ENCODE measurements at places on chromosomes 12 and 14.

DNA sequence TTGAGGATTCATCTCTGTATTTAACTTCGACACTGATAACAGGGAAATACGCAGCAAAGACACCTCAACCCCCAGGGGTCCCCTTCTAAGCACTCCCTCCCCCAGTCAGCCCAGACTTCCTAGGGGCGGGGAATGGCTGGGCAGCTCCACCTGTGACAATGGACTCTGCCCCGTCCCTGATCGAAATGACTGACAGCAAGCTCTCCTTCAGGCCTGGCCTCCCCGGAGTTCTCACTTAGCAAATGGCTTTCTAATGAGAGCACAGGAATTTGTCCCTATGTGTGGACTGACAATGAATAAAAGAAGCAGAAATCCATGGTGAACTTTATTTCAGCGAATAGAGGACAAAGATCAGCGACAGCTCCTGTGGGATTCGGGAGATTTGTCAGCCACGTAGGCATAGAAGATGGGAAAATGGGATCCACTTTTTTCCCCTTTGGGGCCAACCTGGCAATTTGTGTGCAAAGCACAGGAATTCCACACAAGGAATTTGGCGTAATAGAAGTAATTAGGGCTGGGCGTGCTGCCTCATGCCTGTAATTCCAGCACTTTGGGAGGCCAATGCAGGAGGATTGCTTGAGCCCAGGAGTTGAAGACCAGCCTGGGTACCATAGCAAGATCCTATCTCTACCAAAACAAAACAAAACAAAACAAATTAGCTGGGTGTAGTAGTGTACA, 63.8 kb downstream of the TNFAIP2 start:
- no peak for DNase-seq

DNA sequence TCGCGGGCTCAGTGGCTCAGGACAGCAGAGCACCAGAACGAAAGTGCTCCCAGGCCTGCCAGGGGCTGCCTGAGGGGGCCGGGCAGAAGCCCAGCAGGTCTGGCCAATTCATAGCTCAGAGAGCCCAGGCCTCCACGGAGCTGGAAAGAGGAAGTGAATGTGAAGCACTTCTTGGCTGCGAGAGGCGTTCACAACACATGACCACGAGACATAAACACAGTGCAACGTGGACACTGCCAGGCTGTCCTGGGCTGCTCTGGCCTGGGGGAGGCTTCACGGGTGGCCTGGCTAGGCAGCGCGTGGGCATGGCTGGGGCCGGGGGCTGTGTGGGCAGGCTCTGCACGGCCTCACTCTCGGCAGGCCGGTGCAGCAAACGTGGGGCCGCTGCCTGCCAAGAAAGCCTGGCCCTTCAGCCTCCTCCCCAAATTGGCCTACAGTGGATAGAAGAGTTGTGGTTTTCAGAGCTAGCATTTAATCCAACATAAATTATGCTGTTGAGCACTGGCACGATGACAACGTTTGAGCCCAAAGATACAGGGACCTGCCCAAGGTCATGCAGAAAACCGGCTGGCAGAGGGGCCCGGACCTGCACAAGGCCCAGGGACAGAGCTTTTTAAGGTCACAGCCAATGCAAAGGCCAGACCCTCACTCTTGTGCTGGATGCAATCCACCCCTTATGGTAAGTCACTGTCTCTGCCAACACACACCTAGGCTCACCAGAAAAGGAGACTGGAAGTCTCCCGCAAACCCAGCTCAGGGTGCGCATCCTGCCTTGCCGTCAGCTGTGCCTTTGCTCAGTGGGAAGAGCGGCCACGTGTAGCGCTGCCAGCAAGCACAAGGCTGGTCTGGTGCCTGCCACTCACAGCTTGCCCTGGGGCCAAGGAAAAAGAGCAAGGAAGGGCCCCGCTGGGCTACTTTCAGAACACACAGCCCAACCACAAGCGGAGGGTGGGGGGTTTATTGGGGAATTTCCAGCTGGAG, 8.6 kb downstream of the SLC25A29 start:
- peak; percentile 70 for DNase-seq

GRCh38 chr12:89732522-89732921, 23.9 kb upstream of the ATP2B1 start:
- peak; percentile 49 for DNase-seq

GRCh38 chr12:53751336-53752191, at the start of gene CISTR:
TSS of gene CISTR (minus strand) at chr12:53751979.
- no peak for DNase-seq

DNA sequence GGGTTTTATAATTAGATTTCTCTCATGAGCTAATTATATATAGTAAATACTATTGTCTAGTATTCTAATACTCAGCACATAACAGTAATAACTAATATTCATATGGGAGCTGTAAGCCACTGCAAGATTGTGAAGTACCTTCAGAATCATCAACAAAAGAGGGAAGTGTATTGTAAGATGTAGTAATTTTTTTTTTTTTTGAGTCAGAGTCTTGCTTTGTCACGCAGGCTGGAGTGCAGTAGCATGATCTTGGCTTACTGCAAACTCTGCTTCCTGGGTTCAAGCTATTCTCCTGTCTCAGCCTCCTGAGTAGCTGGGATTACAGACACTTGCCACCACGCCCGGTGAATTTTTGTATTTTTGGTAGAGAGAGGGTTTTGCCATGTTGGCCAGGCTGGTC, 3.1 kb downstream of the GPR33 start:
- DNase-seq = no peak

- DNase-seq = peak; percentile 47
Measured at GRCh38 chr12:87428701-87429277, 600.4 kb downstream of the C12orf50 start.

DNA sequence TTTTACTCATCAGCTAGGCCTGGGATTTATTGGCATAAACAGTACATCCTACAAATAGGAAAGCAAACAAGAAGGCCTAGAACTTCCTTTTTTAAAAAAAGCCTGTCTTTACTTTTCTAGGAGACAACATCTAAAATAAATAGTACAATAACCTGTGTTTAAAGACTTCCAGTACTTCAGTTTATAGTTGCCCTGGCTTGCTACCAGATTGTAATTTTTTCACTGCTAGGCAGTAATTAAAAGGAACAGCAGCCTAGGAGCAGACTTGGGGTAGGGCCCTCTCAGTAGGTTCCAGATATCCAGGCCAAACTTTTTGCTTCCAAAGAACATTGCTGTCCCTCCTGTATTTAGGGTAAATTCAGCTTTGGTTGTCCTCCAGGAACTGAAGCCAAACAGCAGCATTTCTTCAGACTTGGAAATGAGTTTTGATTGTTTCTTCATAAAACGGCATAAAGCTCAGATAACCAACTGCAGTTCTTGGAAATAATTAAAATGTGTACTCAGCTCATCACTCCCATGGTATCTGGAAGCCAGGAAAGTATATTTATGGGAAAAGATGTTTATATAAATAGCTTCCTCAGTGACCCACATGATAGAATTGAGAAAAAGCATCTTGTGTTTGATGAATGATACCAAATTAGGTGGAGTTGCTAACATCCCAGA, 61.7 kb downstream of the PPP1R36 start:
- DNase-seq = peak; percentile 25

GRCh38 chr14:65134651-65135579, 32.6 kb upstream of the MAX start:
- DNase-seq = peak; percentile 18

DNA sequence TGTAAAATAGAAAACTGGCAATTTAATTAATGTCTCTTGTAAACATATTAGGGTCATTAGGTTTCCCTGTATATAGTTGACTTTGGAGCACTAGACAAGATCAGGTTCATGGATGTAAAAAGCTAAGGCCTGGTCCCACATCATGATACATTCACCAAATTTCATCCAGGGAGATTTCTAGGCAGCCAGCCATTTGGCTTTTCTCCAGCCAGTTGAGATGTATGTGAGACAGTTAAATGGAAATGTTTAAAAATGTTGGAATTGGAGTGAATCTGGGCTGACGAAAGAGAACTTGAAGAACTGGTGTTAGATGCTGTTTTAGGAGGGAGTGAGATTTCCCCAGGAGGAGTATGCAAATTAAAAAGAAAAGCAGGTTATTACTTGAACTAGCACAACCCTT, 41.8 kb upstream of the CLEC14A start:
- DNase-seq = peak; percentile 57

- DNase-seq = no peak
Measured at GRCh38 chr12:55699471-55700055, 8.1 kb downstream of the ITGA7 start.

DNA sequence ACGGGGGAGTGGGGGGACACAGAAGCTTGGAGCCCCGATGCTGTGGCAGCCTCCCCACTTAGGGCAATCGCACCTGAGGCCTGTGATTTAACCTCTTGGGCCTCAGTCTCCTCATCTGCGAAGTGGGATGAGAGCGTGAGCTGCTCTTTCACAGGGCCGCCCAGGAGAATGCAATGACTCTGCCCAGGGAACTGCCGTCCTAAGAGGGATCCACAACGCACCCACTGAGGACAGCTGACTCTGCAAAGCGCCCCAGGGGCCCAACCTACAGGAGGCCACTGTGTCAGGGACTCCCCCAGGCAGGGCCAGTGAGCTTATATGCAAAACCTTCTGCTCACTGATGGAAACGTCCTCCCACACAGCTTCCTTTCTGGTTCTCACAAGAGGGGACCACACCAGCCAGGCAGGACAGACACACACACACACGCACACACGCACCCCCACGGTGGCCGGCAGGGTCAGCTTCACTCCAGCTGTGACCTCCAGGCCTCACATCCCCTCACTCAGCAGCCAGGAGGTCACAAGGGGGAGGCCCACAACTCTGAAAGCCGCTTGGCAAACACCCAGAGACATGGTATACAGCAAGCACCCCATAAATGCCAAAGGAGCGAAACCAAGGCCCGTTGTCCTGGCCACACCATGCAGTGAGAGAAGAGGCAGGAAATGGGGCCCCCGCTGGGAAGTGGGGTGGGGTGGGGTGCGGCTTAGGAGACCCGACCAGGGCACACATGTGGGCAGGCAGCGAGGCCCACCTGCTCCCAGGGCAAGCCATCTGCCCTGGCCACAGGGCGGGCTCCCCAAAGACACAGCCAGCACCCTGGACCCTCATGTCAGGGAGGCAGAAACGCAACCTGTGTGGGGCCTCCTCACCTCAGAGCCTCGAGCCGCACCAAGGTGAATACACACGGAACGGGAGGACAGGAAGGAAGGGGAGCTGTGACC, 73.3 kb downstream of the NCOR2 start:
- no peak for DNase-seq

DNA sequence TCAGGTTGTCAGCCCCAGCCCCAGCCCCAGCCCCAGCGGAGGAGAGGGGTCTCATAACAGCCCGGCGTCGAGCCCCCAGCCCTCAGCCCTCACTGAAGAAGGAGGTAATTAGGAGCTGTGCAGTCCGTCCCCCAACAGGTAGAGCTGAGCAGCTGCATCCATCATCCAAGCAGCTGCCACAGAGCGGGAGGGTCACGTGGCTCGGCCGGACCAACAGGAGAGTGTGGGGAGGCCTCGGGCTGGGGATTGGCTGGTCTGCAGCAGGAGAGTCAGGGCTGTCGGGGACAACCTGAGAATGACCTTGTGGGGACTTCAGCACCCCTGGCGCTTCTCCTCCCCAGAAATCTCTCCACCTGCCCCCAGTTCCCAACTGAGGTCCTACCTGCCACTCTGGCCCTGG, 29.6 kb downstream of the SMUG1 start:
- DNase-seq = no peak

- DNase-seq = no peak
Measured at GRCh38 chr12:20040831-20041230, 327.5 kb upstream of the PDE3A start.

GRCh38 chr14:92718664-92719063, 29.8 kb downstream of the LGMN start:
- DNase-seq = peak; percentile 92

- no peak for DNase-seq
Measured at GRCh38 chr14:94638961-94639817, 27.0 kb downstream of the SERPINA3 start.

DNA sequence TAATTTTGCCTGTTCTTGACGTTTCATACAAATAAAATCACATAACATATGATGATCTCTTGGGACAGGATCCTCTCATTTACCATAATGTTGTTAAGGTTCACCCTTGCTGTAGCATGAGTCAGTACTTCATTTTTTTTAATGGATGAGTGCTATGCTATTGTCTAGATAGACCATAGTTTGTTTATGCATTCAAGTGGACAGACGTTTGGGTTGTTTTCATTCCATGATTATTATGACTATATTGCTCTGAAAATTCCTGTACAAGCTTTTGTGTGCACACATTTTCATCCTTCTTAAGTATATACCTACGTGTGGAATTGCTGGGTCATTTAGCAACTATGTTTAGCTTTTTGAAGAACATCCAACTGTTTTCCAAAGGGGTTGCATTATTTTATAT, 325.6 kb upstream of the TMEM132C start:
- no peak for DNase-seq

DNA sequence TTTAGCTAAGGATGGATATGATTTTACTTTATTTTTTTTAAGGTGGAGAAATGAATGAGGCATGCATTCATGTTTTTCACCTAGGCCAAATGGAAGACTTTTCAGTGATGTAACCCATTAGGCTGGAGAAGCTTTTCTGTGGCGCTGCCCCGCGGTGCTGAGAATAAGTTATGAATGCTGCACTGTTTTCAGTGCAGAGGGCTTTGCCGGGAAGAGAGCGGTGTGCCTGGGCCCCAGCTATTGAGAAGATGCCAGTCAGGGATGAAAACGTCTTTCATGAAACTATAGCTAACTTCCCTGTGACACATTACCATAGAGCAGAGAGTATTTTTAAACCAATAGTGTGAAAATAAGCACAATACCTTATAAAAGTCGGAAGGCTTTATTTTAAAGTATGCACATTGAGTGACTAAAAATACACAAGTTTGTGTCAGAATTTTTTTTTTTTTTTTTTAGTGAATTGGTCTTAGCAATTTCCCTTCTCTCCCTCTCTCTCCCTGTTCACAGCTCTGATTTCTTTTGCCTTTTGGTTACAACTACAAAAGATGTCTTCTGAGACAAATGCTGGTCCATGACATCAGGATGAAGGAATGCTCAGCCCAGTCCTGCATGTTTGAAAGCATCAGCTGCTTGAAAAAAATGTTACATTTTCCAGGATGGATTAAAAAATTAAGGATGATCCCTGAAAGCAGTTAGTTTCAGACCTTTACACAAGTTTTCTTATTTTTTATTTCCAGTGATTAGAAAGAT, 48.3 kb downstream of the NPAS3 start:
- peak; percentile 38 for DNase-seq

- DNase-seq = no peak
Measured at GRCh38 chr12:76878099-76878898, 520 bp downstream of the CSRP2 start.

DNA sequence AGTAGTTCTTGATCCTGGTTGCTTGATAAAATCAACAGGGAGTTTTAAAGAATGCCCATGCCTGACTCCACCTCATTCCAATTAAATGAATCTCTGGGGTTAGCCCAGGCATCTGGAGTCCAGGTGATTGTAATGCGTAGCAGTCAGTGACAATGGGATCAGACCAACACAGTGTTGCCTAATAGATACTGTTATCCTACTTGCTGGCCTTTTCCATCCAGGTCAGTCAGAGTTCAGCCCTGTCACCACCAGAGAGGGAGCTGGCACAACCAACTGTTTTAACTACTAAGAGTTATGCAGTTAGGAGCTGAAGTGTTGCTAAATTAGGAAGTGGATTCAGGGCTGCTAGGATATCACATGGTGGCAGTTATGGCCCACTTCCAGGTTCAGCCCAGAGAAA, 107.1 kb downstream of the GPR135 start:
- peak; percentile 94 for DNase-seq

GRCh38 chr14:61668282-61668681, 27.0 kb upstream of the HIF1A start:
- DNase-seq = no peak

All from fibroblast of mammary gland (primary cell).